Fibroblast of skin of left biceps (primary cell): ENCODE measurements at places on chromosomes 1 and 21.

DNA sequence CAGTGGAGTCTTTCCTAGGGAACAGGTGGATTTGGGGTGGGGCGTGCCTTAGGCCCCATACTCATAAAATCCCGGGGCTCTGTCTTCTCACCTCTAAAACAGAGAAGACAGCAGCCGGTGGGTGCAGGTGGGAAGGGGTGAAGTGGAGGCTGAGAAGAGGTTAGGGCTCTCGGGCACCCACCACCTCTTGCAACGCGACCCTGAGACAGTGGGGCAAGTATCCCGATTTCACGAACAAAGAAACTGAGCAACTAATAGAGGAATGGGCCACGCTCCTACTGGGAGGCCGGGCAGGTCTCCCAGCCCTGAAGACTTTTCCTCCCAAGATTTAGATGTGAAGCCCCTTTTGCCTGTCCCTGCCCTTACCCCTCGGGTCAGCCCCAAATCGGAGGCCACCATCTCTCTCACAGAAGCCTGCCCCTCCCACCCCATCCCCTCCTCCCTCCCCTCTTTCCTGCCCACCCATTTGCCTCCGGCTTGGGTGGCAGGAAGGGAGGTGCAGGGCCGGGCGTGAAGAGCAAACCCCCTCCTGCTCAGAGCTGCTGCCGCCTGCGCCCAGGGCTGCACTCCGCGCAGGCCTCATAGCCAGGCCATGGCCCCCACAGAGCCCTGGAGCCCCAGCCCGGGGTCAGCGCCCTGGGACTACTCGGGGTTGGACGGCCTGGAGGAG, at the start of gene GPR25:
GPR25 (plus strand) TSS at position 536 of the 670 bp plus-strand sequence; CDS start at position 593, 57 bp downstream.
- no peak for DNase-seq

DNA sequence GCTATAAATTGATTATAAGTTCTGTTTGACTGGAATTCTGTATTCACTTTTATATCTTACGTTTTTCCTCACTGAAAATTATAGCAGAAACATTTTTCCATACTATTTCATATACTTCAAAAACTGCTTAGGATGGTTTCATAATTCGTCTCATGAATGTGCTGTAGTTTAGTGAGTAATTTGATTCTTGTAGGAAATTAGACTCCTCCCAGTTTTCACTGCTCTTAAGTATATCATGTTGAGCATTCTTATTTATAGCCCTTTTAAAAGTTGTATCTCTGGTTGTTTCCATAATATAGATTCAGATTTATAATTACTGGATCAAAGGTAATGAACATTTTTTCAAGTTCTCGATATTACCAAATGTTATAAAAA, 250.6 kb downstream of the FMN2 start:
- DNase-seq, result no peak

DNA sequence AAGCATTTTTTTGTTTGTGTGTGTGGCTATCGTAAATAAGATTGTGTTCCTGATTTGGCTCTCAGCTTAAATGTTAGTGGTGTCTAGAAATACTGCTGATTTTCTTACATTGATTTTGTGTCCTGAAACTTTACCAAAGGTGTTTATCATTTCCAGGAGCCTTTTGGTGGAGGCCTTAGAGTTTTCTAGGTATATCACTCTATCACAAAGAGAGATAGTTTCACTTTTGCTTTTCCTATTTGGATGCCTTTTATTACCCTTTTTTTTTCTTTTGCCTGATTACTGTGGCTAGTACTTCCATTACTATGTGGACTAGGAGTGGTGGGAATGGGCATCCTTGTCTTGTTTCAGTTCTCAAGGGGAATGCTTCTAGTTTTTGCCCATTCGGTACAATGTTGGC, 109.6 kb downstream of the S1PR1 start:
- DNase-seq, result no peak

GRCh38 chr1:28456078-28456477, 49.8 kb upstream of the RCC1 start:
- DNase-seq, result peak; percentile 30

- no peak for DNase-seq
These were observed 407 bp upstream of the PIGV start for GRCh38 chr1:26787381-26787705.

GRCh38 chr1:159938211-159938852, 7.1 kb downstream of the IGSF9 start:
- no peak for DNase-seq

DNA sequence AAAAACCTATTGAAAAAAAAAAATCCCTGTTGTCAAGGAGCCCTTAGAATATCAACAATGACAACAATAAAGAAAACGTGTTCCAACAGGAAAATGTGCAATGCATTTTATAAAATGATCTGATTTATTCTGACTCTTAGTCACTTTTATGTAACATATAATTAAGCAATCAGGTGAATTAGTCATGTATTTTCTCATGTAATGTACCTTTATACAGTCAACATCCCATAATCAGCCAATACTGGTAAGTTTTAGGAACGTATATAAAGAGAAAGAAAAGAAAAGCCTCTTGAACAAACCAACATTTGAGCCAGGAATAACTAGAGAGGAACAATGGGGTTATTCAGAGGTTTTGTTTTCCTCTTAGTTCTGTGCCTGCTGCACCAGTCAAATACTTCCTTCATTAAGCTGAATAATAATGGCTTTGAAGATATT, at the start of gene CLCA4:
CLCA4 (plus strand) TSS at position 292 of the 435 bp plus-strand sequence; CDS start at position 334, 42 bp downstream.
- DNase-seq, result no peak

- no peak for DNase-seq
These were observed 4.1 kb upstream of the GRIK3 start for GRCh38 chr1:37038227-37039093.

GRCh38 chr1:78553859-78554258, 63.1 kb downstream of the PTGFR start:
- no peak for DNase-seq

GRCh38 chr21:40433538-40433937, 413.4 kb downstream of the DSCAM start:
- DNase-seq, result no peak

GRCh38 chr1:196407358-196408051, 200.7 kb downstream of the KCNT2 start:
- no peak for DNase-seq

GRCh38 chr1:8684590-8684989, 132.8 kb downstream of the RERE start:
- DNase-seq, result no peak

DNA sequence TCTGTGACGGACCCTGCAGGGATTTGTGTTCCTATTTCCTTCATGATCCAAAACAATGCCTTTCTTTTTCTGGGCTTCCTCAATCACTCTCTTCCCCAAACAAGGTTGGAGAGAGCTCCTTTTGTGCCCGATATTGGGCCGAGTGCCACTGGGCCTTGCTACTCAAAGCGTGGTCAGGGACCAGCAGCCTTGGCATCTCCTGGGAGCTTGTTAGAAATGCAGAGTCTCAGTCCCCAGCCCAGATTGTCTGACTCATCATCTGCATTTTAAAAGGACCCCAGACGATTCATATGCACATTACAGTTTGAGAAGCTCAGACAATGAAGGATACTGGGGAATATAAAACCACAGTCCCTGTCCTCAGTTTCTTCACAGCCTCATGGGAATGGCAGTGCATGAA, 19.9 kb downstream of the ADORA1 start:
- DNase-seq, result no peak

DNA sequence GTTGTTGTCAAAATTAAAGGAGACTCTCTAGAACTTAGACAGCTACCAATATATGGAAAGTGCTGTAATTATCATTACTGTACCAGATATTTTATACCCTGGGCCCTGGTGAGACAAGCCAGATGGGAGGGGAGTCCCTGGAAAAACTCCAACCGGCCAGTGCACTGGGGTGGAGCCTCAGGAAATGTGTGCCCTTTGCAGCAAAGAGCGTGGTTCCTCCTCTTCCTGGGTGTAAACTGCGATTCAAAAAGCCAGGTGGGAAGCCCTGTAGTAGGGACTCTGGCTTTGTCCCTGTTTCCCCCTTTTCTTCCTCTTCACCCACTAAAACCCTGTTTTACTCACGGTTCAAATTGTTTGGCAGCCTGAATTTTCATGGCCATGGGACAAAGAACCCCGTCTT, 812.3 kb downstream of the PLA2G4A start:
- DNase-seq, result no peak

DNA sequence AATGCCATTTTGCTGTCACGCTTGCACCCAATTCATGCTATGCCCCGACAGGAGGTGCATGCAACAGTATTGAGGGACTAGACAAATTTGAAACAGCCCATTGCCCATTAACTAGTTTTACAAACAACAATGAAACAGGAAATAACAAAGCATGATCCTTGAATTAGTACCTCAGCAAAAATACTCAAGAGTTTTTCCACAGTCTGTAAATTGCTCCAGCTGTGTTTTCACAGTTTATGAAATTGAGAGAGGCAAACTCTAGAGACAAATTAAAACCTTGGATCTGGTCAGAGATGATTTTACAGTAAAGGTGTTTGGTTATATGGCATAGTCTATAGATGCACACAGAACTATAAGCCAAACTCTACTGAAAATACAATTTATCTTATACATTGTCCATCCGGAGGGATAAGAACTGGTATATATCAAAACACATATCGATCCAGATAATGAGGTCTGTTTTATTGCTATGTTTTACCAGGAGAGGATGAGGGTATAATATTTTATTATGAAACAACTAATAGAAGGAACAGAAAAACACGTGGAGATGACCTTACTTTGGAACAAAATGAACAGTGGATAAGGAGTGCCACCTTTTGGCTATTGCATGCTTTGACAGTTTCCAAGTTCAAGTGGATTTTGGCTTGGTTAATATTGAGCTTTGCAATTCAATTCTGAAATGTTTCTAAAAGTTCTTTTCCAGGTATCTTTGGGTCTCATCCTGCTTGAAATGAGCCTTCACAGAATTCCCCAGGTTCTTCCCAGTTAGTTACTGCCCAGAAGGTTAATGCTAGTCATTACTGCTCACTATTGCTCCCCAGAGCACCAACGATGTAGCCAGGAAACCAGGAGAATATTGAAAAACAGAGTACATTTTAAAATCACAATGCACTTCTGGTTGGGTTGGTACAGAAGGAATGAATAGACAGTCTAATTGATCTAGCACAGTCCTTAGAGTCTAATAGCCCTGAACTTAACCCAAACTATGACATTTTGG, 45.7 kb downstream of the ZC3H11B start:
- DNase-seq, result no peak

DNA sequence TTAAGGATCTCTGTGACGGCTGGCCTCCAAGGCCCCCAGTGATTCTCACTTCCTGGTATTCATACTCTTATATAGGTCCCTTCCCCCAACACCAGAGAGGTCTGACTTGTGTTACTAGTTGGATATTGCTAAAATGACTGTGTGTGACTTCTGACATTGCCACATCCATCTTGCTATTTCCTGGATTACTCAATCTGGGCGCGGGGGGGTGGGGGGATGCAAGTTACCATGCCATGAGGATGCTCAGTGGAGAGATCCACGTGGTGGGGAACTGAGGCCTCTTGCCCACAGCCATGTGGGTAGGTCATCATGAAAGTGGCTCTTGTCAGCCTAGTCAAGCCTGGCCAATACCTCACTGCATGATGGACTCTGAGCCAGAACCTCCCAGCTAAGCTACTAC, 117.0 kb downstream of the UBE2U start:
- DNase-seq, result peak; percentile 85

DNA sequence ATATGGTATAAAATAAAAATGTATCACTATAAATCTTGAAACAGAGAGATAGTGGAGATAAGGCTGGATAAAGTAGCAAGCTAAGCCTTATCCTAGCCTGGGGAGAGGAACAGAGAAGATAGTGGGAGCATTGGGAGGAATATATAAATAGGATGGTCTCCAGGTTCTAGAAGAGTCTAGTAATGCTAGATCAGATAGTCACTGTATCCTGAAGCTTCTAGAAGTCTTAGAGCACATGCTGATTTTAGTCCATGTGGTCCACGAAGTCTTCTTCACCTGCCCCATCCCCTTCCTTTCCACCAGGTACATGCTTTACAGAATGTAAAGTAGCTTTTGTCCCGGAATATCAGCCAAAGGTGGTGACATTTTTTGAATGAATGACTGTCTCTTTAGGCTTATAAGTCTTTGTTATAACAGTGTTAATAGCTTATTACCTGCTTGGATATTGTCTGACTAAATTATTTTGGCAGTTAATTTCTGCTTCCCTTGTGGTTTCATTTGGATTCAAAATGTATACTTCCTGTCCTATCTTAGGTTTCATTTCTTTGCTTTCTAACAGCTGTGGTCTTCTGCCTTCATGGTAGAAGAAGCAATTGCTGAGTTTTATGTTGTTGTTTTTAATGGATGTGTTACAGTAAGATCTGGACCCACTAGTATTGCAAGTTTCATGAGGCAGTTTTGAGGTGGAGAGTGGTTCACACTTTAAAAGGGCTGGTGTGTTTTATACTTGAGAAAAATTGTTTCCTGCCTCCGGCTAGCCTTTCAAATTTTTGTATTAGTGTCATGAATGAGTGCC, 5.9 kb downstream of the SMG7 start:
- no peak for DNase-seq

DNA sequence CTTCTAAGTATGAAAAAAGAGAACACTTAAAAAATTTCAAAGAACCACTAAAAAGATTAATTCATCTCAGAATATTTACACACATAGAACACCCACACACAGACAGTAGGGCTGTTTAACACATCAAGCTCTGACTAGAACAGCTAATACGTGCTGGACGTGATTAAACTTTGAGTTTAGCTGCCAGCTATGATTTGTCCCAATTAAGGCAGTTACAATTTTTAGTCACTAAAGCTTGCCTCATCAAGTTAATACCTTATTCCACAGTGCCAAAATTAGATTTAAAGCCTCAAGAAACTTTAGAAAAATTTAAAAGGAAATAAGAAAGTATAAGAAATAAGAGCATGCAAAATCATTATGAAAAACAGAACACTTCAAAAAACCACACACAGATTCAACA, 18.9 kb downstream of the SLC16A1 start:
- DNase-seq, result no peak

- no peak for DNase-seq
These were observed 546 bp downstream of the POU2F1 start for GRCh38 chr1:167221126-167221737.

DNA sequence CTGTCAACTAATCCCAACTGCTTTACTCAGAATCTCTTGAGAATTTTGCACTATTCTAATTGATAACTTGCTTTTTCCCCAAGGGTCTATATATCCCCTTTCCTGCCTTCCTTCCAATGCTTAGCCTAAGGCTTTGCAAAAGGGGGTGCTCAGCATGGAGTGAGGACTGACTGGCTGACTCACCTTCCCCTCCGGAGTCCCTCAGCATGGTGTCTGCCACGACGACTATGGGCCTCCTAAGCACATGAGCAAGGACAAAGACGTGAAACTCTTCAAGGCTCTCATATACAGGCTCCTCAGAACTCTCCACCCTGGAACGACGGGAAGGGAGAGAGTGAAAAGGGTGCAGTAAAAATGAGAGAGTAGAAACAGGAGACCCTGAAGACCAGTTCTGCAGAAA, 13.2 kb upstream of the MTMR11 start:
- DNase-seq, result no peak

GRCh38 chr1:175644018-175644417, 99.4 kb downstream of the TNR start:
- DNase-seq, result no peak

- no peak for DNase-seq
These were observed 49.3 kb upstream of the AJAP1 start for GRCh38 chr1:4605158-4605557.

GRCh38 chr1:91120936-91121335, 99.1 kb upstream of the ZNF644 start:
- DNase-seq, result no peak
